Suprapubic skin (tissue), 4 donors: ENCODE measurements at places on chromosomes 11 and 22.
A peak's percentile ranks its signal among the peaks of the same experiment; 100 is the strongest.

GRCh38 chr22:19848298-19849224 is 6.1 kb downstream of the GNB1L start:
- no peak for DNase-seq
- H3K4me3 ChIP-seq, result no peak overlapping the region
- peak overlapping the region; percentile 61 for H3K27ac ChIP-seq

- H3K27ac ChIP-seq, result no peak overlapping the region
- H3K4me3 ChIP-seq, result no peak overlapping the region
- H3K36me3 ChIP-seq, result no peaks in the 10 kb centered on the region
These were observed 4.7 kb downstream of the HEPHL1 start for GRCh38 chr11:94025690-94026394.

DNA sequence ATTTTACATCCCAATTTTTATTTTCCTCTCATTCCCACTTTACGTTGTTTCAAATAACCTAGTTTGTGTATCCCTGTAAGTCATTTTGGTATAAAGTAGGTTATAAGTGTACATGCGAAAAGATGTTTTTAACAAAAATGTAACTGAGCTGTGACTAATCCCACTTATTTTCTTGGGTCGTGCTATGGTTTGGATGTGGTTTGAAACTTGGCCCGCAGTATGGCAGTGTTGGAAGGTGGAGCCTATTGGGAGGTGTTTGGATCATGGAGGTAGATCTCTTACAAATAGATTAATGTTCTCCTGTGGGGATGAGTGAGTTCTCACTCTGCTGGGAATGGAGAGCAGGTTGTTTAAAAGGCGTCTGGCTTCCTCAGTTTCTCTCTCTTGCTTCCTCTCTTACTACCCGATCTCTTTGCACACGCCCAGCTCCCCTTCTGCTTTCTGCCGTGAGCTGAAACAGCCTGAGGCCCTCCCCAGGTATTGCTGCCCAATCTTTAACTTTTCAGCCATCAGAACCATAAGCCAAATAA is 7.2 kb downstream of the RPL27A start:
- H3K4me3 ChIP-seq, result peak overlapping the region; percentile 58
- H3K27ac ChIP-seq, result no peak overlapping the region
- no peaks in the 10 kb centered on the region for H3K27me3 ChIP-seq

DNA sequence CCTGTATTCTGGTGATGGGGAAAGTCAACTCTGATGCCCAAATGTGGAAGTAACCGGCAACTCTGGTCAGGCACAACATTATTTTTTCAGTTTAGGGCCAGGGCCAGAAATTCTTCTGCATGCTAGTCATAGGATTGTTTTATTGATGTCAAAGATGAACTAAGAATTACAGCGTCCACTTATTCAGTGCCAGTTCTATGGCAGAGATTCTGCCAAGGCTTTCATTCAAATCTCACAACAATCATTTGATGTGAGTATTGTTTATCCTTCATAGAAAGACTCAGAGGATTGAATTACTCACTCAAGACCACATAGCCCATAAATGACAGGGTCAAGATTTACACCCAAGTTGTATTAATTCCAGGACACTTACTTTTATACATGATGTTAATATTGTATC is 87.7 kb downstream of the TMPRSS5 start:
- no peaks in the 10 kb centered on the region for H3K4me1 ChIP-seq
- no peaks in the 10 kb centered on the region for H3K27me3 ChIP-seq
- no peak for DNase-seq
- no peaks in the 10 kb centered on the region for H3K36me3 ChIP-seq
- no peak overlapping the region for H3K27ac ChIP-seq
- H3K4me3 ChIP-seq, result no peak overlapping the region

GRCh38 chr11:128718064-128718463 is 24.2 kb downstream of the FLI1 start:
- no peaks in the 10 kb centered on the region for H3K36me3 ChIP-seq
- H3K27me3 ChIP-seq, result no peaks in the 10 kb centered on the region
- H3K4me1 ChIP-seq, result peaks cover 35% of the 10 kb centered on the region
- DNase-seq, result no peak
- peak overlapping the region; percentile 70 for H3K27ac ChIP-seq

GRCh38 chr22:23684561-23685031 is 6.2 kb upstream of the RGL4 start:
- peaks cover 8% of the 10 kb centered on the region for H3K4me1 ChIP-seq
- H3K27me3 ChIP-seq, result no peaks in the 10 kb centered on the region
- H3K4me3 ChIP-seq, result no peak overlapping the region
- no peak overlapping the region for H3K27ac ChIP-seq

DNA sequence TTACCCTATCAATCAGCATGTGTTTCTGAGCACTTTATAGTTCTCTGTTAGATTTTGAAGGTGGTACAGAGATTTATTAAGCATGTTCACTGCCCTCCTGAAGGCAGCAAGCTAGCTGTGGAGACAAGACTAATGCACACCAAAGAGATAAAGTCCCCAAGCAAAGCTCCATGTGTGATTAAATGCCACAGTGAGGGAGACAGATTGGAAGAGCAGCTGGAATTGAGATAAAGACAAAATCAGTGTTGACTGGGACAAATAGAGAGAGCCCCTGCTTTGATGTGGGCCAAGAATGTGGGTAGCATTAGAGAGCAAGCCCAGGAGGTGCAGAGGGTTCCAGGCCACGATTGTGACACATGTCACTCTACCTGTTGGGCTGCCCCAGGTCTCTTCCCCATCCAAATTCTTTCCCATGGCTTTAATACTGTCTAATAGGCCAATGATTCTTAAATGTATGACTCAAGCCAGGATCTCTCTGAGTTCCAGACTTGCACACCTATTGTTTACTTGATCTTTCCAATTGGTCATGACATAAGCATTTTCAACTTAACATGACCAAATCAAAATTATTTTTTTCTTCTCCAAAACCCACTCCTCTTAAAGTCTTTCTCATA is 60.1 kb upstream of the ZC3H12C start:
- DNase-seq, result no peak
- no peaks in the 10 kb centered on the region for H3K4me1 ChIP-seq
- H3K27me3 ChIP-seq, result no peaks in the 10 kb centered on the region
- H3K36me3 ChIP-seq, result no peaks in the 10 kb centered on the region
- H3K4me3 ChIP-seq, result no peak overlapping the region

GRCh38 chr11:118634431-118635236 is 27.2 kb downstream of the PHLDB1 start:
- H3K4me1 ChIP-seq, result peaks cover 53% of the 10 kb centered on the region
- no peak for DNase-seq
- no peaks in the 10 kb centered on the region for H3K27me3 ChIP-seq
- H3K27ac ChIP-seq, result peak overlapping the region; percentile 13
- H3K36me3 ChIP-seq, result peaks cover 46% of the 10 kb centered on the region

DNA sequence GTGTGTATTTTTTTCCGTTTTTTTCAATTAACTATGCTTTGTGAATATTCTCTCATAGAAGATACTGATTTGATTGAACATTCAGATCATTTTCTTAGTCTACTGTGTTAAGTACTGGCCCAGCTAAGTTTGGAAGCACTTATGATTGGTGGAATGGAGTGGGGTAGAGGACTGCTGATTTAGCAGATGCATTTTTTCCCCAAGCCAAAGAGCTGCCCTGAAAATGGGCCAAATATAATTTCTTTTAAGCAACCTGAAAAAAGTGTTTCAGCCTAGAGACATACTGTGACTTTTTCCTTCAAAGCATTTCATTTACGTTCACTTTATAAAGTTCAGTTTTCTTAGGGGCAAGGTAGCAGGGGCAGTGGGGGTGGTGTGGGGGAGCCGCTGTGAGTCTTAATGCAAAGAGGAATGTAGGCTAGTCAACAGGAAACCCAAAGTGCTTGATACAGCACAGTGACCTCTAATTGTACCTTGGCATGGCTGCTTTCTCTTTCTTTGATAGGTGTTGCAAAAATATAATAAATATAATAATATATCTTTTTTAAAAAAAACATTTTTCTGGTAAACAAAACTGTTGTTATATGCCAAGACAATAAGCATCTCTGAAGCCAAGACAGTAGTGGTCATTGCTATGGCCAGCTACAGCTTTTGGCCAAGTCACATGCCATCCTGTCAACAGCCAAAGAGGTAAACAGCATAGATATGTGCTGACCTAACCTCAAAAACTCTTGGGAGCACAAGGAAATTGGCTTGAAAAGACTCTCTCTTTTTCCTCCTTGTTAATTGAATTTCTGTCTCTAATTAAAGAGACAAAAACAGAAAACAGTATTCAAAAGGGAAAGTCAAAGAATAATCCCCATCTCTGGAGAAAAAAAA is 58.8 kb downstream of the LIF start:
- no peaks in the 10 kb centered on the region for H3K27me3 ChIP-seq
- H3K27ac ChIP-seq, result no peak overlapping the region
- DNase-seq, result no peak
- H3K4me1 ChIP-seq, result no peaks in the 10 kb centered on the region
- no peak overlapping the region for H3K4me3 ChIP-seq

GRCh38 chr11:57277845-57278720 is 41.0 kb upstream of the APLNR start:
- H3K4me1 ChIP-seq, result peaks cover 28% of the 10 kb centered on the region
- DNase-seq, result peak; percentile 87
- peak overlapping the region; percentile 15 for H3K4me3 ChIP-seq
- H3K27me3 ChIP-seq, result no peaks in the 10 kb centered on the region
- no peaks in the 10 kb centered on the region for H3K36me3 ChIP-seq

- H3K4me1 ChIP-seq, result peaks cover 20% of the 10 kb centered on the region
- no peaks in the 10 kb centered on the region for H3K36me3 ChIP-seq
These were observed 7.1 kb downstream of the NRXN2 start for GRCh38 chr11:64715756-64716472.

- no peak for DNase-seq
- peaks cover 50% of the 10 kb centered on the region for H3K4me1 ChIP-seq
- no peaks in the 10 kb centered on the region for H3K36me3 ChIP-seq
- H3K27ac ChIP-seq, result no peak overlapping the region
- no peak overlapping the region for H3K4me3 ChIP-seq
- H3K27me3 ChIP-seq, result no peaks in the 10 kb centered on the region
These were observed 851 bp upstream of the GRAMD4 start for GRCh38 chr22:46619240-46619829.

GRCh38 chr11:33618956-33619355 is 81.7 kb downstream of the C11orf91 start:
- H3K4me1 ChIP-seq, result no peaks in the 10 kb centered on the region
- H3K4me3 ChIP-seq, result no peak overlapping the region
- H3K27me3 ChIP-seq, result no peaks in the 10 kb centered on the region
- H3K27ac ChIP-seq, result no peak overlapping the region
- H3K36me3 ChIP-seq, result no peaks in the 10 kb centered on the region
